CD4-positive, alpha-beta T cell treated with Interleukin-17A for 1 hour (primary cell): ENCODE measurements at places on chromosomes 16 and 17.

- no peak for DNase-seq
Measured at GRCh38 chr16:24853830-24854229, 8.1 kb downstream of the SLC5A11 start.

DNA sequence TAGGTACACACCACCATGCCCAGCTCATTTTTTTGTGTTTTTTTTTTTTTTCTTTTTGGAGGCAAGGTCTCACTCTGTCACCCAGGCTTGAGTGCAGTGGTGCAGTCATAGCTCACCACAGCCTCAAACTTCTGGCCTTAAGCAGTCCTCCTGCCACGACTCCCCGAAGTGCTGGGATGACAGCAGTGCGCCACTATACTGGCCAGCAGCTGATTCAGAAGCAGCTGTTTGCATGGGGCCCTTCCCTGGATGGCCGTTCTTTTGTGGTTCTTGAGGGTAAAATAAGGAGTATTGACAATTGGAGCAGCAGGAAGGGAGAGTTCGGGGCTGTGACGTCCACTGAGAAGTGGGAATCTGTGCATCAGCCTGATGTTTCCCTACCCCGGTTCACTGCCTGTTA lies 41.6 kb downstream of the KIAA0513 start:
- DNase-seq: no peak

- DNase-seq: no peak
Measured at GRCh38 chr17:19654896-19655295, 6.3 kb downstream of the ALDH3A2 start.

- DNase-seq: peak; percentile 59
Measured at GRCh38 chr17:29565643-29566472, 979 bp downstream of the ABHD15 start.

GRCh38 chr17:82238472-82239201 lies 9.8 kb downstream of the SLC16A3 start:
- DNase-seq: peak; percentile 82

DNA sequence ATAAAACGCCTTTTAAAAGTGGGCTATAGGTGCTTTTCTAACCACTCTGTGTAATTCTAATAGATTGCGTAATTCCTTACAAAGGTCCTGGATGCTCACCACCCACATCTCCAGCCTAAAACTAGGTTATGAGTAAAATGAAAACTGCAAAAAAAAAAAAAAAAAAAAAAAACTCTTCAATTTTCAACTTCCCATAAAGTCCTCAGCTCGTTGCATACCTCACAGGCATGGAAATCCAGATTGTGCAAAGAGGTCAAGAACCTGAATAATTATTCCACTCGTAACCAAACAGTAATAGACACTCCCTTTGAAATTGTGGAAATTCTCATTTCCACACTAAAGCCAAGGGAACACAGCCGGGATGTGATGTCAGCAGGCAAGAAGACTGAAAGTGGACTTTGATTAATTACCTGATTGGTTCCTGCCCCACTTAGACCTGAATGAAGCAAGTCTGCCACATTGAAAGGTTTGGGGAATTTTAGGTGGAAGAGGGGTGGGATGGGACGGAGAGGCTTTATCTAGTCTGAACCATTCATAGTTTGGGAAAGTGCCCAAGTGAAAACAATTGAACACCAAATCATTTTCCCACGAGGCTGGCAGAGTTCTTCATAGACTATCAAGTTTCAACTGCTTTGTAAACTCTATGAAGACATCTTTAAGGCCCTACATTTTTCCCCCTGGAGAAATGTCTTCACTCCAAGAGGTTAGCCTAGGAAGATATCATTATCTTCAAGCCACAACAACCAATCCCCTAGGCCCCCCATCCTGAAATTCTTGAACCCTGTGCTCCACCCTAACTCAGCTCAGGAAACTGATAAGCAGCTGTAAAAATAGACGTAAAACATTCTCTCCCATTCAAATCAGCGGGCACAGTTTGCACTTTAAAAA lies 49.1 kb upstream of the TANC2 start:
- no peak for DNase-seq

- DNase-seq: no peak
Measured at GRCh38 chr16:88622866-88623265, 15.5 kb upstream of the IL17C start.

GRCh38 chr17:81034168-81034777 lies 678 bp upstream of the BAIAP2 start:
- no peak for DNase-seq

GRCh38 chr16:48011878-48012658 lies 143.7 kb downstream of the ABCC12 start:
- no peak for DNase-seq

- no peak for DNase-seq
Measured at GRCh38 chr17:8914554-8914953, 47.1 kb upstream of the PIK3R6 start.

- no peak for DNase-seq
Measured at GRCh38 chr16:31522071-31522470, 5.6 kb upstream of the AHSP start.

DNA sequence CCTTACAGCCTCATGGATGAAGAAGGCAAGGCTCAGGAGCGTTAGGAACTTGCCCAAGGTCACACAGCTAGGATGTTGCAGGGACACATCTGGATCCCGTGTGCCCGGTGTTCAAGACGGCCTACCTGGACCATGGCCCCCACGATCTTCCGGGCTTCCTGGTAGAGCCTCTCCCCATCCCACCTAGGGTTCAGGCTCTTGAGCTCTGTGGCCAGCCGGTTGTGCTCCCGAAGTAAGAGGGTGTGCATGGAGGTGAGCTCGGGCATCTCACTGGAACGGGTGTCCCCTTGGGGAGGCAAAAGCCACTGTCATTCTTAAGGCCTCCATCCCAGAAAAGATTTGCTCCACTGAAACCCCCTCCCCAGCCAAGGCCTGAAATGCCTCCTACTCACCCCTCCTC lies 5.3 kb downstream of the MPO start:
- DNase-seq: no peak

DNA sequence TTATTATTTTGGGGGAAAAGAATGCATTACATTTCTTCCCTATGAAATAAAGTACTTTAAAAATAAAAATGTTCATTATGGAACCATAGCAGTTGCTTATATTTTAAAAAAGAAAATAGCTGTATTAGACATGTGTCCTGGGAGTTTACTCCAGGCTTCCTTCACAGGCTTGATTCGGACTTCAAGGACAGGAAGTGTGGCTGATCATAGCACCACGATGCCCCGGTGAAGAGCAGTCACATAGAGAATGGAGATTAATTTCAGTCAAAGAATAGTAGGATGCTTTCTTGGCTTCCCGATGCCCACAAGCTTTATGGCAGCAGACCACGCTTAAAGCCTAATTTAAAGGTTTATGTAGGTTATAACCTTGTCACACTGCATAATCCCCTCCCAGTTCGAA lies 125.1 kb downstream of the NPIPB5 start:
- DNase-seq: no peak

DNA sequence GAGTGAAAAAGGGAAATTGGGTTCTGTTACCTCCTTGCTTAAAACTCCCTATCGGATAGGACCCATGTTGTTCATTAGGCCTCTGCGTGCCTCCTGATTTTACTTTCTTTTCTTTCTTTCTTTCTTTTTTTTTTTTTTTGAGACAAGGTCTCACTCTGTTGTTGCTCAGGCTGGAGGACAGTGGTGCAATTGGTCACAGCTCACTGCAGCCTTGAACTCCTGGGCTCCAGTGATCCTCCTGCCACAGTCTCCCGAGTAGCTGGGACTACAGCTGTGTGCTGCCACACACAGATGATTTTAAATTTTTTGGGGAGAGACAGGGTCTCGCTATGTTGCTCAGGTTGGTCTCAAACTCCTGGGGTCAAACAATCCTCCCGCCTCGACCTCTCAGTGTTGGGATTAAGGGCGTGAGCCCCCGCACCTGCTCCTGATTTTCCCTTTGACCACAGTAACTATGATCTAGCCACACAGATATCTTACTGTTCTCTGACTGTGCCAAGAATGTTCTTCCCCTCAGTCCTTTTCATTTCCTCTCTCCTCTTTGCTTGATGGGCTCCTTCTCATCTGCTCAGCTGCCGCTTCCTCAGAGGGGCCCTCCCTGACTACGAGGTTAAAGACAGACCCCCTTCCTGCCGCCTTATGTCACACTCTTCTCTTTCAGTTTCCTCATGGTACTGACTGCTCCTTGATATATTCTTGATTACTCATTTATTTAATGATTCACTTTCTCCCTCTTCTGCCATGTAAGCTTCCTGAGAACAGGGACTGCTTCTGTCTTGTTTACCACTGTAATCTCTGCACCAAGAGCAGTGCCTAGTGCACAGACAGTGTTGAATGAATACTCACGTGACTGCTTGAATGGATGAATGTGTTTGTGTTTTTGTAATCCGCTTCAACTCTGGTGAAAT lies 44.3 kb downstream of the LCMT1 start:
- no peak for DNase-seq

DNA sequence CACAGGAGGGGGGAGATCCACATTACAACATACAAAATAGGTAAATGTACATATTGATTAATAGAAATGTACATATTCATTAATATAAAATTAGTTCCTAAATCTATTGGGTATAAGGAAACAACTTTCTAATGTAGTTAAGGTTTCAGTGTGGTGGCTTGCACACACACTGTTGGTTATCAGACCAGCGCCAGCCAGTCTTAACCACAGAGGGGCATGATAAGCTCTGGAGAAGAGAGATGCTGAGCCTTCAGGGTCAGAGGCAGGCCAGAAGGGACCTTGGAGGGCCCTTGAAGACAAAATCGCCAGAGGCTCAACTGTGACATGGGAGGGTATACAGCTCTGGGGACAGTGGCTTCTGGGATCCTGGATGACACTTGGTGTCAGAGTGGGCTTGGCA lies 10.9 kb upstream of the ZFP90 start:
- no peak for DNase-seq

GRCh38 chr17:82863941-82864712 lies 24.3 kb upstream of the ZNF750 start:
- DNase-seq: peak; percentile 91

- DNase-seq: peak; percentile 82
Measured at GRCh38 chr16:48353565-48354163, 31.5 kb downstream of the SIAH1 start.

- no peak for DNase-seq
Measured at GRCh38 chr16:63442246-63442645, 1406.0 kb upstream of the CDH8 start.

DNA sequence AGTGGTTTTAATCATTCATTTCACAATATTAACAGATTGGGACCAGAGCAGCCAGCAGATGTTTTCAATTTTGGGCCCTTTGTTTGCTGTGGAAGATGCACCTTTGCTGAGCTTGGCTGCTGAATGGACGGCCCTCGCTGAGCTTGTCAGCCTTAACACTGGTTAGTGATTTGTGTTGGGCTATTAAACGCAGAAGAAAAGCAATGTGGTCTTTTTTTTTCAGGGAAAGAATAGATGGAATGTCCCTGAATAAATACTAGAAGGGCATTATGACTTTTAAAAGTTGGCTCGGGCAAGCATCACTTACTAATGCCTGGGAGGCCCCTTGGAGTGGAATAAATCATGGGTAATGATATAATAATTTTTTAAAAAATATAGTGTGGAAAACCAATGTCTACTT lies 297.0 kb downstream of the MAP2K6 start:
- no peak for DNase-seq

DNA sequence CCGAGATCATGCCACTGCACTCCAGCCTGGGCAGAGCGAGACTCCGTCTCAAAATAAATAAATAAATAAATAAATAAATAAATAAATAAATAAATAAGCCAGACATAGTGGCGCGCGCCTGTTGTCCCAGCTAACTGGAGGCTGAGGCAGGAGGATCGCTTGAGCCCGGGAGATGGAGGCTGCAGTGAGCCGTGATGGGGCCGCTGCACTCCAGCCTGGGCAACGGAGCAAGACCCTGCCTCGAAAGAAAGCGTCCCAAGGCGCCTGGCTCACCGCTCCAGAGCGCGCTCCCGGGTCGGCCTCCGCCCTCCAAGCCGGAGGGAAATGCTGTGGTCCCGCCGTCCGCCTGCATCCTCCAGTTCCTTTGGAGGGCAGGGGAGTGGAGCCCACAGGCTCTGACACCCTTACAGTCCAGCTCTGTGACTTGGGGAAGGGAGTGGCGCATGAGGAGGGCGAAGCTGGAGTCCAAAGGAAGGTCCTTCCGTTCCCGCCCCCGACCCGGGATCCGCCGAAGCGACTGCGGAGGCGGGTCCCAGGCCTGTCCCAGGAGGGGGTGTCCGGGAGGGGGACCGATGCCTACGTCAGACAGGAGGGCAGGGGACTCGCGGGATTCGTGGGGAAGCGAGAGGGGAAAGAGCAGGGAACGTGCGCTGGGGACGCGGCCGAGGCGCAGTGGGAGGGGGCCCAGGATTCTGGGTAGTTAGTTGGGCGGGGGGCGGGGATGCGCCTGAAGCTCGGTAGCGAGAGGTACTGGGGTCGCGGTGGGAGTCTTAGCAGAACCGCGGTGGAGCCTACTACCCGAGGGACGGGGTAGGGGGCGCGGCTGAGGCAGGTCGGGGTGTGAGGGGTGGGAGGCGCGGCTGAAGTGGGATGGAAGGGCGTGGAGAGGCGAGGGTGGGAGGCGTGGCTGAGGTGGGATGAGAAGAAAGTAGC lies 8.4 kb upstream of the TRPV2 start:
- no peak for DNase-seq

GRCh38 chr16:85963753-85964285 lies 64.9 kb downstream of the IRF8 start:
- DNase-seq: no peak

- DNase-seq: no peak
Measured at GRCh38 chr16:19379838-19380237, 37.8 kb upstream of the TMC5 start.

- DNase-seq: no peak
Measured at GRCh38 chr17:38613981-38614779, 8.4 kb upstream of the SRCIN1 start.

GRCh38 chr17:64938925-64939474 lies 19.7 kb upstream of the LRRC37A3 start:
- peak; percentile 39 for DNase-seq

DNA sequence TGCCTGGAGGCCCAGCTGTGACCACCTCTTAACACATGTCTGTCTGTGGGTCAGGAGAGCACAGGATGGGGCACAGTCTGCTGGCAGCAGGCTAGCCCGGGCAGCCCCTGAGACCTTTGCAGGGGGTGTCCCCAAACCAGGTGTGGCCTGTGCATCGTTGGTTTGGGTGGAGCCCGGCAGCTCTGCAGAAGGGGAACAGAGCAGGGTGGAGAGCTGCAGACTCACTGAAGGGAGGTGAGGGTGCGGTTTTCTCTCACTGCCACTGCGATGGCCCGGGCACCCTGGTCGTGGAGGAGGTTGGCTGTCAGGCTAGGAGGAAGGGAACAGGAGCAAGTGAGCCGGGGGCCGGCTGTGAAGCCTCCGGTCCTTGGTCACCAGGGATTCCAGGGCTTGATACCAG lies 28.8 kb downstream of the NLRC3 start:
- DNase-seq: no peak

- no peak for DNase-seq
Measured at GRCh38 chr17:62807812-62808575, at the start of gene MARCHF10. MARCHF10 (minus strand) TSS chr17:62808314; CDS start chr17:62801735, 6,579 bp downstream.
